HuH-7.5 (cell line): ENCODE measurements at places on chromosomes 5 and 9.

- DNase-seq, result no peak
Measured at GRCh38 chr9:134940236-134941208, 22.8 kb upstream of the FCN1 start.

DNA sequence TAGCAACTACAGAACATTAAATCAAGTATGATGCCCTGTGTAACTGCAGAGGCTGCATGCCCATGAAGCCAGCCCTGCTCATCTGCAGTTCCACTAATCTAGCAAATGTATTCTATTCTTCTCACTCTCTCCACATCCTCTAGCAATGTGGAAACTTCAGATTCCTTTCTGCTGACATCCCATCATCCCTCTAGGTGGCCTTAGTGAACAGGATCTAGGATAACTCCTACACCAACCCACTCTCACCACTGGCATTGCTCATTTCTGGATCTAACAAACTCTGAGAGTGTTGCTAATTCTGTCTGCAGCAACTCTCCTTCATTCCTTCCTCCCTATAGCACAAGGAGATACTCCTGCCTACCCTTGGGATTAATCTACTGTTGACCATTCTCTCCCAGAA, 80.8 kb downstream of the FAM81B start:
- no peak for DNase-seq

- no peak for DNase-seq
Measured at GRCh38 chr5:81495286-81495685, 101.4 kb upstream of the ACOT12 start.

GRCh38 chr5:154351566-154351965, 94.2 kb upstream of the SAP30L start:
- no peak for DNase-seq

GRCh38 chr9:133132174-133132573, 11.1 kb upstream of the RALGDS start:
- no peak for DNase-seq

GRCh38 chr5:179196405-179197079, 136.4 kb downstream of the ZNF354C start:
- DNase-seq, result no peak

DNA sequence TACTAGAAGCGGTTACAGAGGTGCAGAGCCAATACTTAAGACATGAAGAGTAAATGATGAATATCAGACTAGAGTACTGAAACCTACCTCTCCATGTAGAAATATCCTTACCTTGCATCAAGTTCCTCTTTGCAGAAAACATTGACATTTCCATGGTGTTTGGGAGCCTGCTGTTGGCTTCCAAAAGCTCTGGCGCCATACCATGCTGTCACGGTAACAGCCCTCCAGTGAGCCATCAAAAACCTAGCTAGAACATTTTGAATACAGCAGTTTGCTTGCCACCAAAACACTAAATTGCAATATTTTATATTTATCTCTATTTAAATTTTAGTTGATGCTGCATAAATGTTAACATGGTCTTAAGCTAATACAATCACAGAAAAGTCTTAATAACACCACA, 144.1 kb upstream of the LRRTM2 start:
- DNase-seq, result no peak

DNA sequence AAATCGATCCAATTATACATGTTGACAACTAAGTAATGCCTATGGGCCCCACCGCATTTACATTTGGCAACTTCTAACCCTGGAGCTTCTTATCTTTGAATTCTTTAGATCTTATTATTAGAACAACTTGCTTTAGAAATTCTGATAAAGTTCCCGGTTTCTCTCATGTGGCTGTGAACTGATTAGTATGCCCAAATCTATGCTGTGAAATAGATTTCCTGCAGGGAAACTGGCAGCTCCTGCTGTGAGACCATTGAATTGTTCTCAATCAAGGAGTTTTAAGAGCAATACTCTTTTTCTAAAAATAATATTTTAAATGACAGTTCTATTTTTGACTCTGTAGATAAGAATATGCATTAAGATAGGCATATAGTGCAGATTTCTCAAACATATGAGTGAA, 177.5 kb downstream of the GABRB2 start:
- DNase-seq, result no peak

DNA sequence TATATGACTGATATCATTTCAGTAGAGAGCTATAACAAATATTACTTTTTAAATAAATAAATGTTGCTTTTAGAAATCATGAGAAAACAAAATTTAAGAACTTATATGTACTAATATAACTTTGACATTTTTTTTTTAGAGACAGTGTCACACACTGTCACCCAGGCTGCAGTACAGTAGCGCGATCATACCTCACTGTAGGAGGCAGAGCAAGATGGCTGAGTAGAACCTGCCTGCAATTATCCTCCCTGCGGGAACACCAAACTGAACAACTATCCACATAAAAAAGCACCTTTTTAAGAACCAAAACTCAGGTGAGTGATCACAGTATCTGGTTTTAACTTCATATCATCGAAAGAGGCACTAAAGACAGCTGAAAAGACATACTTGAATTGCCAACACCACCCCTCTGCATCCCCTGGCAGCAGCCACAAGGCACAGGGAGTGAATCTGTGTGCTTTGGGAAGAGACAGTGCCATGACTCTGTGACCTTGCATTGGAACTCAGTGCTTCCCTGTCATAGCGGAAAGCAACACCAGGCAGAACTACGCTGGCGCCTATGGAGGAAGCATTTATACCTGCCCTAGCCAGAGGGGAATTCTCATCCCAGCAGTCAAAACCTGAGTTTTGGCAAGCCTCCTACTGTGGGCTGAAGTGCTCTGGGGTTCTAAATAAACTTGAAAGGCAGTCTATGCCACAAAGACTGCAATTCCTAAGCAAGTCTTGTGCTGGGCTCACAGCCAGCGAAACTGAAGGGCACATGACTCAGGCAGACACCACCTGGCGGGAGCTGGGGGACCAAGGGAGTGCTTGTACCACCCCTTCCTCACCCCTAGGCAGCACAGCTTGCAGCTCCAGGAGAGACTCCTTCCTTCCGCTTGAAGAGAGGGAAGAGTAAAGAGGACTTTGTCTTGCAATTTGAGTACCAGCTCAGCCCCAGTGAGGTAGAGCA, 142.7 kb downstream of the FBXL17 start:
- no peak for DNase-seq

DNA sequence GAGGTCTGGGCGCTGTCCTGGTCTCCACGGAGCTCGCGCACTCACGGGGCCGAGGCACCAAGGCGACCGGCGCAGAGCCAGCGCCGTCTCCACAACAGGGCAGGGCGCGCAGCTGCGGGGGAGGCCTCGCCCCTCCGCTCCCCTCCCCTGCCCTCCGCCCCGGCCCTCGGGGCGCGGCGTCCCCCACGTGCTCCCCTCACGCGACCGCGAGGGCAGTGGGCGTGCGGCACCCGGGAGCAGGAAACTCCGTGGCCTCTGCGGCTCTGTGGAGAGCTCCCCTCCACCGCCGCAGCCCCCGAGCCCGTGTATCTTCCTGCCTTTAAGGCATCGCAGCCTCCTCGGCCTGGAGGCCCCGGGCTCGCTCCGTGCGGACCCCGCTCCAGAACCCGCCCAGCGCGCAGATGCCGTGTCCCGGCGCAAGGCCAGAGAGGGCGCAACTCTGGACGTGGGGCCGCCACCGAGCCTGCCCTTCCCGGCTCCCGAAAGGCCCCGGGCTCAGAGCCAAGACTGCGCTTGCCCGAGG, 708 bp upstream of the TUBB4B start:
- no peak for DNase-seq

GRCh38 chr5:57891443-57891842, 408.8 kb upstream of the ACTBL2 start:
- no peak for DNase-seq

GRCh38 chr9:117464941-117465616, 50.2 kb upstream of the ASTN2 start:
- no peak for DNase-seq

GRCh38 chr9:77588271-77588937, 59.7 kb downstream of the GNA14 start:
- DNase-seq, result no peak

DNA sequence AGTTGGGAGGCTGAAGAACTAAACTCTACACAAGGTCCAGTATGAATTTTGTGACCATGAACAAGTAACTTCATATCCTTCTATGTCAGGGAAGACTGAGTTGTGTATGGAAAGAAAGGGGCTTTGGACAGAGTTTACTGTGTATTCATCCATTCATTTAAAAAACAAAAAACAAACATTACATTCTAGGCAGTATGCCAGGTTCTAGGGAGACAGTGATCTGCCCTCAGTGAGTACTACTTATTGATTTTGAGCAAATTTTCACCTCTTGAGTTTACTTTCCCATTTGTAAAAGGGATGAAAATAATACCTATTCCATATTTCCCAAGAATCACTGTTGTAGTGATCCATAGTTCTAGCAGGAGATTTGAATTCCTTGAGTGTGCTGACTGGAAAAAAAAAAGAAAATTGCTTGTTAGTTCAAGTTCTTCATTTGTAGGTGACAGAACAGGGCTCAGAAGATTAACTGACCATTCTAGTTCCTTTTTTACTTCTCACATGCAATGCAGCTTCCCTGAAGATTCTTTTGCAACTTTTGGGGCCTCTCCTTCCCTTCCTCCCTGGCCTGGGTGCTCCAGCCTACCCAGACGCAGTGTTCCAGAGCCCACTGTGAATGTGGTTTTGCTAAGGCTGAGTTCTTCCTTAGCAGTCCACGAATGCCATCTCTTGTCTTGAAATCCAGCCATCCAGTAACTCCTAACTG, 2.6 kb upstream of the GAPVD1 start:
- peak; percentile 27 for DNase-seq

DNA sequence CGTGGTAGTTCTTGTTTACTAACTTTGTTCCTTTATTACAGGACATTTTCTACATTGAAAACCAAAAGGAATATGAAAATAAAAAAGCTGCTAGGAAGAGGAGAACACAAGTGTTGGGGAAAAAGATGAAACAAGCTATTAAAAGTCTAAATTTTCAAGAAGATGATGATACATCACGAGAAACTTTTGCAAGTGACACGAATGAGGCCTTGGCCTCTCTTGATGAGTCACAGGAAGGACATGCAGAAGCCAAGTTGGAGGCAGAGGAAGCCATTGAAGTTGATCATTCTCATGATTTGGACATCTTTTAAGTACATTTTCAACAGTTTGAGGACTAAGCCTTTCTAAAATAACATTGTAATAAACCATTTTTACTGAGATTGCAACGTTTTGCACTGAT, 23.8 kb downstream of the PHAX start:
- no peak for DNase-seq

DNA sequence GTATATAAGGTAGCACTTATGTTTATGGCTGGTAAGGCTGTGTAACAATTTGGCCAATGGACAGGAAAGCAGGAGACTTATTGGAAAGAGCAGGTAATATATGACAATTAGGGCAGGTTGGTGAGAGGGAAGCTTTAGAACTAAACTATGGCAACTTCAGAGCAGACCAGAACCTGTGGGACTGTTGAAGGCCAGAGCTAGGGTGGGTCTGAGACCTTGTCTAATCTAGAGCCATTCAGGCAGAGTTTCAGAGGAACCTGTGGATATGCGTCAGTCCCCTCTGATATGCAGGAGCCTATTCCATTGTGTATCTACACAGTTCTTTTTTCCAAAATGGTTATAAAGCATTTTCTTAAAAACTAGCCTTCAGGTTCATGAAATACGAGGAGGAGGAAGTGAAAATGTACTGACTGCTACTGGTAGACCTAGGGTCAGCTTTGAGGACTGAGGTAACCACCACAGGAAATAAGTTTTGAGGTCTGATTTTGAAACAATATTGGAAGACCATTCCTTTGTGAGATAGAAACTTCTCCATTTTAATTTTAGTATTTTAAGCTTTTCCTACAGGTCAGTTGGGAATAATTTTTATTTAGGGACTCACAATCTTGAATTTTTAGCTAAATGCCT, 37.6 kb downstream of the ELL2 start:
- DNase-seq, result no peak

- no peak for DNase-seq
Measured at GRCh38 chr5:25095261-25095660, 450.5 kb upstream of the CDH10 start.

DNA sequence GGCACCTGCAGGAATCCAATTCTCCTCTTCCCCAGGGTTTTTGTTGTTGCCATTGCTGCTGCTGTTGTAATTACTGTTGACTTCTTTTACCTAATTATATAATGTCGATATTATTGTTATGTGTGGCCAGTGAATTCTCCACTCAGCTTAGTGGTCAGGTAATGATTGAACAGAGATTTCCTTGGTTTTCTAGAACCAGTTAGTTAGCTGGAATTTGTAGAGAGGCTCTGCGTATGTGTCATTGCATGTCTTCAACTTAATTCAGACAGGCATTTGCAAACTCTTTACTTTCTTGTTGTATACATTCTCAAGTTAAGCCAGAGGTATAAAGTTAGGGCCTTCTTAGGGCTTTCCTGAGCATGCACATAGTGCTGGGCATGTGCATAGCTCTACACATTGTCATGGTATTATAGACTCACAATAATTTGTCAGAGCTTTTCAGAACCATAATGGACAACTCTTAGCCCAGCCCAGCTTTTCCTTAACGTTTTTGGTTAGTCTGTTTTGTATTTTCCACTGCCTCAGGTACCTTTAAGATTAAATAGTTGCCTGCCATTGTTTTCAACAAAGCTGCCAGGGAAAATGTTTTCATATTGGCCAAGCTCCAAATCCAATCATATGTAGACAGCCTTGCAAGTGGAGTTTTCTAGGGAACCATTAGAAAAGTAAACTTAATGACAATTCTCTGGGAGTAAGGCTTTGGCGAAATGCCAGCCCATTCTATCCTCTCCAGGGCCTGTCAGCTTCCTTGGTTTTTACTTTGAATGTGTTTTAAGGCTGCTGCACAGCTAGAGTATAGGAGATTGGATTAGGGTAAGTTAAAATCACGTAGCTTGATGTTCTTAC, 68.1 kb downstream of the UBE2R2 start:
- DNase-seq, result no peak

- DNase-seq, result no peak
Measured at GRCh38 chr9:974996-975739, 1.3 kb upstream of the DMRT3 start.

- no peak for DNase-seq
Measured at GRCh38 chr5:760363-761058, 24.0 kb downstream of the ZDHHC11B start.

- no peak for DNase-seq
Measured at GRCh38 chr5:151570058-151570457, 21.1 kb downstream of the FAT2 start.

DNA sequence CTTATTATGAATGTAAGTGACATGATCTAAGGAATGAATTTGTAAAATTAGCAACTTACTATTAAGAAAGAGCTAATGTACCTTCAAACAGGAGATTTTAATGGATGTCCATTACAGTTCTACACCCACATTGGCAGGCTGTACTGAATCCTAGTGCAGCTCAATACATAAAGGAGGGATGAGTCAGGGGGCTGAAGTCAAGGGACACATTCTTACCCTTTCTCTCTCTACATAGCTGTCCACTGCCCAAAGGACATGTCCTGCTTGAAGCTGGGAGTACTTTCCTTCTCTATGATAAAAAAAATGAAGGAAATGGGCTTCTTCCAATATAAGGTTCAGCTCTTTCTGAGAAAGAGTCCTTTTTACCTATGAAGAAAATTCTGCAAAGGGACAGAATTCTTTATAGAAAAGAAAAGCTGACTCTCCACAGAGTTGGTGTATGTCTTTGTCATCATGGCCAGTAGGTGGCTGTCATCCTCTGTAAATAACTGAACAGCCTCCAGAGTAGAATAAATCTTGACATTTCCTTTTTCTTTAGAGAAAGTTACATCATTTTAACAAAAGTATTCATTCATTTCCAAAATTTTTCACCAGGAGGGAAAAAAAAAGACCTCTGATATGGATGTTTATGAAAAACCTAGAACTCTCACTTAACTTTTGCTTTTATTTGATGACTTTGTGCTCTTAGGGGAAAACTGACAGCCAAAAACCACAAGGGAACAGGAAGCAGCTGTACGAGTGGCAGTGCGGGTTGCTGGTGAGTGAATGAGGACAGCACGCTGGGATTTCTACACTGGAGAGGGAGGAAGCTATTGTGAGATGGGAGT, 13.1 kb upstream of the IFNA14 start:
- no peak for DNase-seq
